ENCODE measurements at places on chromosomes 16 and 17. TPM values are rescaled to one million over a fixed set of nuclear protein-coding genes. Genes with fewer than 3 reads are reported as not detected.

GPS2 gene
- 48.1 TPM for total RNA-seq

GRCh38 chr16:30368792-30369090 lies 1.6 kb downstream of the TBC1D10B start:
- no peaks in the 10 kb centered on the region for H3K4me1 ChIP-seq
- H3K27ac ChIP-seq: peak overlapping the region; percentile 85
- DNase-seq: no peak
- peak overlapping the region; percentile 59 for H3K4me3 ChIP-seq
- H3K27me3 ChIP-seq: no peaks in the 10 kb centered on the region
- peaks cover 11% of the 10 kb centered on the region for H3K36me3 ChIP-seq

MED9 gene
- 15.7 TPM for total RNA-seq

GPRC5C gene
- total RNA-seq: 137 TPM

GRCh38 chr17:65931246-65932149 lies 260.4 kb downstream of the CEP112 start:
- no peak overlapping the region for H3K27ac ChIP-seq
- no peaks in the 10 kb centered on the region for H3K27me3 ChIP-seq
- no peak for DNase-seq
- H3K4me1 ChIP-seq: no peaks in the 10 kb centered on the region

CBX8 gene
- 3.7 TPM for total RNA-seq

- peaks cover 16% of the 10 kb centered on the region for H3K4me1 ChIP-seq
- H3K27ac ChIP-seq: no peak overlapping the region
- DNase-seq: no peak
Observed at GRCh38 chr16:87963400-87963799, 12.2 kb downstream of the BANP start.

SMURF2 gene
- total RNA-seq: 4.7 TPM

DNA sequence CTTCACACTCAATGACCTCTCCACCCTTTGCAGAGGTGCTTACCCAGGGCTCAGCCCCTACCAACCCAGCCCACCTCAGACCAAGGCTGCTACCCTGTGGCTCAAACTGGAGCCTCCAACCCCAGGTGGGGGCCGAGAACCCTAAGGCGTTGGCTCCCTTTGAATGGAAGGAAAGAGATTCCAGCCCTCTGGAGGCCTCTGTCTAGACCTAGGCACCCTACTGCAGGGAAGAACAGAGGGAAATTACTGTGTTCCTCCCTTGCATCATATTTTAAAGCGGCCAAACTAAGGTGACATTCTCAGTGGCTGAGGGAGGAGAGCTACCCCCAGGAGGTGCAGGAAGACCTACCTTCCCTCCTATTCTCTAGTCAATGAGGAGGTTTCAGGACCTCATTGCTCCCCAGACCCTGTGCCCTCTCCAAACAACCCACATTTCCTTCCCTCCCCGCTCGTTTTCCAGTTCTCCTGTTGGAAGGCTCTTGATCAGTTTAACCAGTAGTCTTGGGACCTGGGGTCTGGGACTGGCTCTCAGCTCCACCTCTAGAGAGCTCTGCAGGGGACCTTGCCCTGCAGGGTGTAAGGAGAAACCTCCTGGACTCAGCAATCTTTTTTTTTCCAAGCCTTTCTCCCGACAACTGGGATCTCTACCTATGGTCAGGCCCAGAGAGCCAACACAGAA lies 5.5 kb upstream of the HOXB8 start:
- peaks cover 33% of the 10 kb centered on the region for H3K27me3 ChIP-seq
- H3K36me3 ChIP-seq: no peaks in the 10 kb centered on the region

DNA sequence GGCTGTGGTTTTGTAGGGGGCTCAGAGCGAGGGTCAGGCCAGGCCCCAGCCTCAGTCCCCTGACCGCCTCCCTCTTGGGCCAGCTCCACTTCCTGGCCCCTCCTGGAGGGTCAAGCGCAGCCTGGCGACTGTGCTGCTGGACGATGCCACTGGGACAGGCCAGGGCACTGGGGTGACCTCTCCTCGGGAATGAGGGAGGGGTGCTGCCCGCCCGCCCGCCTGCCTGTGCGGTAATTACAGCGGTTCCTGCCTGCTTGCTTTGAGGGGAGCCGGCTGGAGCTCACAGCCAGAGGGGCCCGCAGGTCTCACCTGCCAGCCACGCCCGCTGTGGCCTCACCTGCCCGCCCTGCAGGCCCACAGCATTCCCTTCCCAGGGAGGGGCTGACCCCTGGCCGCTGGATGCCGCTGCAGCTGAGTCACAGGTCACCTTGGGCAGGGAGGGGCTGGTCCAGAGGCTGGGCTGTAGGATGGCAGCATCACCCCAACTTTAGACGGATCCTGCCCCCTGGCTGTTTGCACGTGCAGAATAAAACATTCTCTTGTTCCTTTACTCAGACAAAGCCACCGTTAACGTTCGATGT lies 76.7 kb upstream of the CBX4 start:
- H3K27ac ChIP-seq: no peak overlapping the region
- DNase-seq: peak; percentile 51
- no peaks in the 10 kb centered on the region for H3K27me3 ChIP-seq
- no peak overlapping the region for H3K4me3 ChIP-seq

DNA sequence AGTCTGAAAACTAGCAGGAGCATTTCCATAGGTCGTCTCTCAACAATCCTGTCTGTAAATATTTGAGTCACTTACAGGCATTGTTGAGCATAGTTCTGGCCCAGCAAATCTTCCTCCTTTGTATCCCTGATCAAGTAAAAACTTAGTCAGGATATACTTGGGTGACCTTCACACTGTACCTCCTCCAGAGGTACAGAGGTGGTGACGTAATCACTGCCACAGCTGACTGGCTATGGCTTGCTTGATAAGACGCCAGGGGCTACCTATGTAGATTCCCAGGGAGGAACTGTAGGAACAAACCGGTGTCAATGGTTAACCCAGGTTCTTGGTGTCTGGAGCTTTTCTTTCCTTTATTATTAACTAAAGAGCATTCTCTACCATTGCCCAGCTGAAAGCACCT lies at the start of gene KCNJ16:
TSS of gene KCNJ16 (plus strand) at position 270 of the 400 bp plus-strand sequence. CDS start 56,863 bp downstream, outside the sequence.
- no peak within 1 kb of the TSS for H3K27ac ChIP-seq
- no peak for DNase-seq
- H3K4me1 ChIP-seq: no peaks in the 10 kb centered on the region

DNA sequence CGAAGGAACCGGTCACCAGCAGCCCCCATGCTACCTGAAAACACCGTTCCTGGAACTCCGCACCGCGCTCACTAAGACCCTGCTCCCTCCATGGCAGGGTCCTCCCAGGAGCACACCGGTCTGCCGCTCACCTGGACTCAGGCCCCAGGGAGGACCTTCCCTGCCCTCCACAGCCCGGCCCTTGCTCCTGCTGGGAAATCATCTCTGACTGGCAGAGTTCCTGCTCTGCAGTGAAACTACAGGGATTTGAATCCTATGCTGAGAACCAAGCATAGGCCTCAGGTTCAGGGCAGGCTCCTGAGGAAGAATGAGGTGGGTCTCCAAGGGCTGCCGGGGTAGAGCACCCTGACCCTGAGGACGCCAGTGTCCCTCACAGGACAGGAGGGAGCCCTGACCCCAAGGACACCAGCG lies 88.5 kb downstream of the KCNJ12 start:
- no peaks in the 10 kb centered on the region for H3K36me3 ChIP-seq
- no peak overlapping the region for H3K4me3 ChIP-seq
- no peak for DNase-seq

SPEM2 gene
- not detected for total RNA-seq

KRTAP9-4 gene
- not detected for total RNA-seq

- no peak overlapping the region for H3K27ac ChIP-seq
- no peaks in the 10 kb centered on the region for H3K27me3 ChIP-seq
- no peak for DNase-seq
- H3K36me3 ChIP-seq: no peaks in the 10 kb centered on the region
- no peaks in the 10 kb centered on the region for H3K4me1 ChIP-seq
- no peak overlapping the region for H3K4me3 ChIP-seq
Observed at GRCh38 chr17:75722076-75722475, 817 bp downstream of the ITGB4 start.

DNA sequence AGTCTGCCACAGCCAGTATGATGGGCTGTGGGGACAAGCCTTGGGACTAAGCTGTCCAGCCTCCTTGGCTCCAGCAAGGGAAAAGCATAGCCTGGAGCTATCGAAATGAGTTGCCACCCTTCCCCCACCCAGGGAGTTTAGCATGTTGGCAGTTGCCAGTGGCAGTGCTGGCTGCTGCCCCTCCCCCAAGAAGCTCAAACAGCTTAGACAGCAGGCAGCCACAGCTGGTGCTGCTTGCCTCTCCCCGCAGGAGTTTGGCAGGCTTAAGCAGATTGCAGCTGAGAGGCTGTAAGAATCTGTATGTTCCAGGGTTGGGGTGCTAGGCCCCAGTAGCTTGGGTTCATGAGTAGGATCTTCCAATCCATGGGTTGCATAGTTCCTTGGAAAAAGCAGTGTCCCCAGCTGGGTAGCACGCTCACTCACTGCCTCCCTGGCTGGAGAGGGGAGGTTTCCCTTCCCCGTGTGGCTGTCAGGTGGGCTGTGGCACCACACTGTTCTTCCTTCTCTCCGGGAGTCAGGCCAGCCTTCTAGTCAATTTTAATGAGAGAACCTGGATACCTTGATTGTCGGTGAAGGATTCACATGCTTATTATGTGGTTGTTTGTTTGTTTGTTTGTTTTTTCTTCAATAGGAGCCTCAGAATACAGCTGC lies 506.1 kb downstream of the CDH11 start:
- no peaks in the 10 kb centered on the region for H3K36me3 ChIP-seq
- no peak overlapping the region for H3K27ac ChIP-seq

BOLA2 gene
- total RNA-seq: 6.3 TPM

GRCh38 chr16:81278526-81278925 lies 36.2 kb upstream of the GAN start:
- no peaks in the 10 kb centered on the region for H3K36me3 ChIP-seq
- H3K4me1 ChIP-seq: no peaks in the 10 kb centered on the region
- H3K27ac ChIP-seq: no peak overlapping the region
- no peak for DNase-seq
- no peaks in the 10 kb centered on the region for H3K27me3 ChIP-seq
- no peak overlapping the region for H3K4me3 ChIP-seq
